ENCODE measurements at places on chromosomes 11 and 22.

GRCh38 chr22:24367841-24368240 is 59.6 kb upstream of the ADORA2A start:
- DNase-seq = no peak

- DNase-seq = no peak
Measured at GRCh38 chr11:1224111-1224490, 1.2 kb downstream of the MUC5B start.

DNA sequence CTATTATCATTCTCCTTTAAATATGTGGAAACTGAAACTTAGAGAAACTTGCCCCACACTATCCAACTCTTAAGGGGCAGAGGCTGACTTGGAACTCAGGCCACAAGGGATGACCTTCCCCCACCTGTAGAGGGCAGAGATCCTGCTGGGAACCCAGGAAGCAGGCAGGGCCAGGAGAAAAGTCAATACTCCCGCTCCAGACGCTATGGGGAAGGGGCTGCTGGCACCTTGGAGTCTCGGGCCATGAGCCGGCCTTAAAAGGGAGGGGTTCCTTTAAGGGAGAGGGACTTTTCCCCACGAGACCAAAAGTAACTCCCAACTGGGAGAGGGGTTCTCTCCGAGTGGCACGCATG is 620 bp upstream of the ANO5 start:
- no peak for DNase-seq

- no peak for DNase-seq
Measured at GRCh38 chr11:44623731-44624491, 58.4 kb downstream of the CD82 start.

DNA sequence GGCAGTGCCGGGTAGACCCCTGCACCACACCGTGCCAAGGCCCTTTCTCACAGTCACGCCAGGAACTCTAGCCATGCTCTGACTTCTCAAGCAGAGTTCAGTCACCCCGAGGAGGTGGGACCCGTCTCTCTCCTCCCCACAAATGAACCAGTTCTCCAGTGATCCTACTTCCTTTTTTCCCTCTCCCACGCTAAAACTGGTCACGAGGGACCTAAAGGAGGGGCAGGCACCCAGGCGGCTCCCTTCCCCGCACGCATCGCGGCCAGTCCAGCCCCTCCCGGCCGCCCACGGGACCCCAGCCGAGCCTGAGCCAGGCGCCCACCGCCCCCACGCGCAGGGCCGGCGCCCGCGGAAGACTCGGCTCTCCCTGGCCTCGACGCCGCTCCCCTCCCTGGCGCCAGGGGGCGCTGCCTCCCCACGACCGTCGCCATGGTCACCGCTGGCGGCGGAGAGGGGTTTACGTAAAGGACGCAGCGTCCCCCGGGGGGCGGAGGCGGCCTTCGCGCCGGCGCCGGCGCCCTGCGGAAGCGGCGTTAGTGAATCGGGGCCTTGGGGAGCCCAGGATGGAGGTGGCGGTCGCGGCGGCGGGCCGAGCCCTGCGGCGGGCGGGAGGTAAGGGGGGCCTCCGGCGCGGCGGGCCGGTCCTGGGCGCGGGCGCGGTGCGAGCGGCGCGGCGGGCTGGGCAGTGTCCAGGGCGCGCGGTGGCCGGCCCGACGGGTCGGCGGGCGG is at the start of gene DAGLA:
TSS of gene DAGLA (plus strand) at position 499 of the 729 bp plus-strand sequence. CDS start 39,765 bp downstream, outside the sequence.
- DNase-seq = no peak

DNA sequence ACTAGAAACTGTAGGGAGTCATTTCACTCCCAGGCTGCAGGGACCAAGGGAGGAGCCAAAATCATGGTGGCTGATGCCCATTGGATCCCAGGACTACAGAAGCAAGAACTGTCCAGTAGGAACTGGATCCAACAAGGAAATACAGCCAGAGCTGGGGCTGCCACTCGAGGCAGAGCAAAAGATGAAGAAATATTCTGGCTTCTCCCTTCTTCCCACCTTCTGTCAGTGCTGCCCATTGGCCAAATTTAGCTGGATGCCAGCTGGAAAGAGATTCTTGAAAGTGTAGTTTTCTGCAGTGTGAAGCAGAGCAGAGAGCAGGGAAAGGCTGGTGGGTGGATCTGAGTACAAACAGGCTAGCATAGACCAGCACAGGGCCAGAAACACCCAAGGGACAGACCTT is 45.6 kb downstream of the COMMD9 start:
- DNase-seq = no peak

- no peak for DNase-seq
Measured at GRCh38 chr22:48498526-48499331, 1328.9 kb downstream of the BRD1 start.

DNA sequence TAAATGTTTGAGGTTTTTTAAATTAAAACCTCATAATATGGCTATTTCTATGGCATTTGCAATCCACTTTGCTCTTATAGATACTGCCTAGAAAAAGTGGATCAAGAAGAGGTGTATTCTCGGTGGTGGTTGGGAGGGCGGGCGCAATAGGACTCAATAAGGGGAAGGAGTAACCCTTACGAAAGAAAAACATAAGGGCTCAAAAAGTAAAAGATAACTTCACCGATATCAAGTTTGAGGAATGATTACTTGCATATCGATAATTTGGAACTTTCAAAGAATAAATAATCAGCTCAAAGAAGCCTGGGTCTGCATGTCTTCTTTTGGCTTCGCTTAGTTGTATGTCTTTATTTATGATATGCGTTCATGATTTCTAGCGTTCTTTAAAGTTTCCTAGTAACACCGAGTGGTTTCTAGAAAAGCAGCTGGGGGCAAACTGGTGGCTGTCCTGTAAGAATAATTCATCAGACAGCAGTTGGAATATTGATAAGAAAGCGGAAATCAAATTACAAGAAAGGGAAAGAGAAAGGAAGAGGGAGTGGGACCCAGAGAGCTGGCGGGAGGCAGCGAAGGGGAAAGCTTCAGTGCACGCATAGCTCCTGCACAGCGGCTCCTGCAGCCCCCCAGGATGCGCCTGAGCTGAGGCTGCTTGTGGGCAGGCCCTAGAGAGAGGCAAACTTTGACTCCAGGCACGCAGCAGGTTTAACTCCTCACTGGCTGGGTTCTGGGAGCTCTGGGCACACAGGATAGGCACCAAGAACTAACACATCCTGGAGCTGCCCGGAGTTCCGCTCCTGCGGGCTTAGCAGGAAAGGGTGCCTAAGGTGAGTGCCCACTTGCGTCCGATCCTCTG is 9.1 kb upstream of the FLI1 start:
- no peak for DNase-seq

GRCh38 chr22:40094485-40094884 is 83.2 kb upstream of the TNRC6B start:
- no peak for DNase-seq

- no peak for DNase-seq
Measured at GRCh38 chr22:28977481-28977971, 84.1 kb downstream of the C22orf31 start.

GRCh38 chr11:44270403-44271273 is 39.3 kb downstream of the ALX4 start:
- no peak for DNase-seq

GRCh38 chr11:74743640-74744039 is 5.0 kb upstream of the RNF169 start:
- DNase-seq = no peak

DNA sequence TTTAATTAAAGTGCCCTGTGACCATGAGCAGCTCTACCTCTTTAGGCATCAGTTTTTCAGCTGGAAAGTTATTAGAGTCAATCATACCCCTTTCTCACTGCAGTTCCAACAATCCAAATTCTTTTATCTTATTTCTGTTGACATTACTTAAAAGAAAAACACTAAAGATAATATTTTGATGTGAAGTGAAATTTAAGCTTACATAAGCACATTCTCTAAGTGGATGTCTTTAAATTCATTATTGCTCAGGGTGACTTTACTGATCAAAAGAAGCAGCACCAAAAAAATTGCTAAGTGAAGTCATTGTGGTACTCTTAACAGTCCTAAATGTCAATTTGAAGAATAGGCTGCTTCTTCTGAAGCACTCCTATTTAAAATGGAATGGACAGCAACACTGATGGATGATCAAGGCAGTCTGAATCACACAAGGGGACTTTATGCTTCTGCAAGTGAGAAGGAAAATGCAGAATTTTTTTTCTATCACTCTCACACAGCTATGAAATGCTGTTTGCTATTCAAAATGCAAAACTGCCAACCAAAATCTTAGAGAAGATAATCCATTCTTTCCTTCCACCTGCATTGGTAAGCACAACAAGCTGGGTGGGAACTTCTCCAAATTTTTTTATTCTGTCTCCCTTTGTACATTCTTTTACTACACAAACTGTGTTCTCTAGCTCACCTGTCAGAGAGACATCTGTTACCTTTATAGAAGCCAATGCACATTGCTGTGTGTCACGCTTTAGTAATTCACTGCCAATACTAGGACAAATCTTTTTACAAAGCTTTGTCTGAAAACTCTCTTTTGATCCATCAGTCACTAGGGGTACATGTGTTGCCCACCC is 179.9 kb downstream of the GRIA4 start:
- no peak for DNase-seq
